A549 (cell line): ENCODE measurements at places on chromosomes 5 and 9. TPM values are rescaled to one million over a fixed set of nuclear protein-coding genes. Genes with fewer than 3 reads are reported as not detected.

Gene HIGD2A
- 194 to 205 TPM (median 197 TPM) in 3 replicates for polyA plus RNA-seq

DNA sequence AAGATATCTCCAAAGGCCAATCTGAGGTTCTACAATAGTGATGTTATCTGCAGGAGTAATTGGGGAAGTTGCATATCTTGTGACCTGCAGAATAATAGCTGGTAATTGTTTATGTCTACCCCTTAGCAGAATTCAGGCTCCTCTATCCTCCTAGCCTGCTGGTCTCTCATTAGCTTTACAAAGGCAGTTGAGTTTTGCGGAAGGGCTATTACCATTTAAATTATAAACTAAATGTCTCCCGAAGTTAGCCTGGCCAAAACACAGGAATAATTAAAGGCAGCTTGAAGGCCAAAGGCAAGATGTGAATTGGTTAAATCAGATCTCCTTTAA, 168.7 kb downstream of the TTC39B start:
- no peak for DNase-seq

Gene GPX8
- polyA plus RNA-seq: 51.2 to 55.7 TPM (median 51.8 TPM) in 3 replicates

DNA sequence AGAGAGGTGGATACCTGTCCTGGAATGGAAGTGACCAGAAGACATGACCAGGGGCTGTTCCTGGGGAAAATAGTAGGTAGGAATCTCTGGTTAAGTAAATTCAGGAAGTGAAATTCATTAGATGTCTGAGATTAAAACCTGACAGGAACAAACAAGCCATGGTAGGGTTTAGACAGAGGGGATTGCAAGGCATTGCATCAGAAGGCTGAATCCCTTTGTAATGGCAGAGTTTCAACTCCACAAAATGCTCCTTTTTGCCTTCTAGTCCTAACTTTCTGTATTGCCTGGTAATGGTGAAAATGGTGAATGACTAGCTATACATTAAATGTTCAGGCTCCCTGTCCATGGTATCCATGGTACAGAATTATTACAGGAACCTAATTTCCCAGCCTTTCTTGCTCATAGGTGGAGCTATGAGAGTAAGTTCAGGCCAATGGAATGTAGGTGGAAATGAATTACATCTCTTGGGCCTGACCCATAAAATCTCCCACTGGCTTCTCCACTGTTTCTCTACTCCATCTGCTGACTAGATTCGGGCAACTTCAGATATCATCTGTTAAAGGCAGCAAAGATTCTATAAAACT, 113.4 kb upstream of the CNTLN start:
- DNase-seq: no peak

Gene FAXDC2
- polyA plus RNA-seq: 0.14 to 0.42 TPM (median 0.33 TPM) in 3 replicates

DNA sequence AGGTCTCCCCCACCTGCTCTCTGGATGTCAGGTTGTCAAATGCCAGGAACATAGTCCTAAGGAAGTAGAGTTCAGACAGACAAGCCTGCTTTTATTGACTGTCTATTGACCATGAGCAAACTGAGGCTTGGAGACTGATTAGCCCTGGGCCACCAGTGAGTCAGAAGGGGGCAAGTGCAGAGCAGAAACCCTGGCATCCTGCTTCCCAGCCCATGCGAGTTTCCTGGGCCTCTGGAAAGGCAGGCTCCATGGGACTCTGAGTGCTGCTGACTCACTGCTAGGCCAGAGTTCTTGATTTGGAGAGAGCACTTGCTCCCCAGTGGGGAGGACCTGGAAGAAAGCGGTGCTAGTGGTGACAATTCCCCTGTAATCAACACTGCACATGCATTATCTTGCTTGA, 2.8 kb upstream of the HBEGF start:
- no peak for DNase-seq

DNA sequence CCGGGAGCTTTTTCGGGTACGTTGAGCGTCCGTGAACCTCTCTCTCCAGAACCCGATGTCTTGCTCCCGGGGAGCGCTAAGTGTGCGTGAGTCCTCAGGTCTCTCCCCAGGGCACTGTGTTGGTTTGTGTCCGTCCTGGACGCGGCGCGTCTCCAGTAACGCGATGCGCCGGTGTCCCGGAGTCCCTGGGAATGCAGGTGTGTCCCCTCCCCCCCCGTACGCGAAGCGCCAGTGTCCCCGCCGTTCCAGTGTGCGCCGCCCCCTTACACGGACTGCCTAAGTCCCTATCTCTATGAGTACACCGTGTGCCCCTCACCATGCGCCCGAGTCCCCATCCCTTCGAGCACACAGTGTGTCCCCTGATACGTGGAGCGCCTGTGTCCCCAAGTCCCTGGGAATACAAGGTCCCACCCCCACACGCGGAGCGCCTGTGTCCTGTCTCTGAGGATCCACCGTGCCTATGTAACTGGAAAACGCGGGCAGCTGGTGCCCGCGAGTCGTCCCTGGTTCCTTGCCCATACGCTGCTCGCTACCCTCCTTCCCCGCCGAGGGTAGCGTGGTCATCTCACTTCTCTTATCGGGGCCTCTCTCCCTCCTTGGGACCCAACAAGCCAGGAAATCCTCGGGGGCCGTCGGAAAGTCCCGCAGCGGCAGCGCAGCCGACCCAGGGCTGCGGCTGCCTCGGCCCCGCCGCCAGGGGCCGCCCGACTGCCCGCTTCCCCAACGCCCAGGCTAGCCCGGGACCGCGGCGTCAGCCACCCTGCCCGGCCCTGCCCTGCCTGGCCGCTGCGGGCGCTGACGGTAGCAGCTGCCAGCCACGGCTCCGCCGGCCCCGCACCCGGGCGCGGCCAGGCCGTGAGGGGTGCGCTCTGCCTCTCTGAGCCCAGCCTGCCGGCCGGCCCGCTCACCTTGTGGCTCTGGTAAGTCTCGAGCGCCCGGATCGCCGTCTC, 709 bp downstream of the ELL2 start:
- peak; percentile 80 for DNase-seq
